ENCODE measurements at places on chromosomes 5 and 9.

- no peak for DNase-seq
Measured at GRCh38 chr9:76369583-76369982, 24.6 kb downstream of the RFK start.

- no peak for DNase-seq
Measured at GRCh38 chr9:91034976-91035824, 233.6 kb downstream of the SYK start.

GRCh38 chr9:99146574-99146973 is 41.7 kb downstream of the TGFBR1 start:
- no peak for DNase-seq

DNA sequence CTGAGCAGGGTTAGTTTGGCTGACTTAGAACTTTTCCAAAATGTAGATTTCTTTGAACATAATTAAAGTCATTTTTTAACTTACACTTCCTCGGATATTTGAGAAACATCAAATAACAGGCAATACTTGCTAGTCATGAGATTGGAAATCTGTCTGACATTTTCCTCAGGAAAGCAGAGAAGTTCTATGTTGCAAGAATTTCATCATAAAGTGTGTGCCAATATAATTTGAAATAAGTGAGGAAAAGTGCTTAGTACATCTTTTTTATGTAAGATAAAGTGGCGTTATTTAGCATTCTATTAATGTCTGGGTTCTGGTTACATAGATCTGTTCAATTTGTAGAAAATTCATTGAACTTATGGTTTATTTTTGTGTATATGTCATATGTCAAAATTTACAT is 48.7 kb upstream of the C5orf47 start:
- no peak for DNase-seq

Data from fibroblast of skin of scalp (primary cell).